ENCODE measurements at places on chromosomes 3 and 15.

- DNase-seq, result no peak
Measured at GRCh38 chr3:10379961-10380360, 59.0 kb upstream of the SEC13 start.

- DNase-seq, result no peak
Measured at GRCh38 chr3:148238421-148238821, 459.3 kb upstream of the AGTR1 start.

- no peak for DNase-seq
Measured at GRCh38 chr15:75361989-75362641, 6.3 kb downstream of the MAN2C1 start.

- DNase-seq, result no peak
Measured at GRCh38 chr3:100033903-100034471, 80.3 kb downstream of the FILIP1L start.

- DNase-seq, result no peak
Measured at GRCh38 chr15:79991826-79992225, 20.8 kb upstream of the BCL2A1 start.

GRCh38 chr15:69132977-69133861 is 27.2 kb upstream of the GLCE start:
- no peak for DNase-seq

GRCh38 chr3:191355406-191355805 is 25.1 kb upstream of the UTS2B start:
- no peak for DNase-seq

GRCh38 chr3:33521736-33522135 is 81.5 kb upstream of the UBP1 start:
- no peak for DNase-seq

GRCh38 chr15:88791637-88792036 is 11.6 kb upstream of the ACAN start:
- no peak for DNase-seq

DNA sequence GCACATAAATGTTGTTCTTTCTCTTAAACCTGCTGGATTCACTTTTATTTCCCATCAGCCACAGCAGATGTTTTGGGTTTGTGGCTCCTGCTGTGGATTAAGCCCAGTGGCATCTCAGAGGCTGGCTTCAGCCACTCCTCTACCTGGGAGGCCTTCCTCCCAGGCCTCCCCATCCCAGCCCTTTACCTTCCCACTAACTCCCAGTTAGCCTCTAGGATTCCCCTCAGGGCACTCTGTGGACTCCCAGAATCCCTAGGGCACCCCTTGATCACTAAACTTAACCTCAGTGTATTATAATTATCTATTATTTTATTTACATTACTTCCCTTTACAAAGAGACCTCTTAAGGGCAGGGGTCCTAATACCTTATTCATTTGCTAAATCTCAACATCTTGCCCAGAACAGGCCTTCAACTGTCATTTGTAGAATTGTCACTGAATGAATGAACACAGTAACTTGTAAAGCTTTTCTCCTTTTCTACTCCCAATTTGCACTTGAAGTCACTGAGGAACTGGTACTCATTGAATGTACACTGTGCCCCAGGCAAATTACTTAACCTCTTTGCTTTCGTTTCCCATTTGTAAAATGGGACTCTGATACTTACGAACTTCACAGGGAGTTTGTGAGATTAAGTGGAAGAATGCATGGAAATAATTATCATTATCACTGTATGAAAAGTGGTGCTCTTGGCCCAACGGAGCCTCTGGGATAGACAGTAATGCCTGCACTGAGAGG is 8.3 kb downstream of the CCDC13 start:
- no peak for DNase-seq

DNA sequence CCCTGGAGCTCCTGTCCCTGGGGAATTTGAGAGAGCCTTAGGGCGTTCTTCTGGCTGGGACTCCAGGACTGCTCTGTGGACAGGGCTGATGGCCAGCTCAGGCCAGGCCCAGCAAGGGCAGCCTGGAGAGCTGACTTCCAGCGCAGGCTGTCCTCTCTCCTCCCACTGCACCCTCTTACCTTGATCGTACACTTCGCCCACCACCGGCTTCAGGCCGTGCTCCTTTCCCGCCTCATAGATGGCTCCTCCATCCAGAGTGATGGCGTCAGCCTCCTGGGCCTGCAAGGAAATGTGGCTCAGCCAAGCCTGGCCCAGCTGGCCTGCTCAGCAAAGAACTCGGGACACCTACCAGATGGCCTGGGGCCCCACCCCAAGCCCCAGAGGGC is 3.1 kb downstream of the MELTF start:
- DNase-seq, result no peak

- DNase-seq, result peak; percentile 70
Measured at GRCh38 chr15:51681303-51681963, at the start of gene SCG3. SCG3 (plus strand) TSS chr15:51681503; CDS start chr15:51681756, 253 bp downstream.

DNA sequence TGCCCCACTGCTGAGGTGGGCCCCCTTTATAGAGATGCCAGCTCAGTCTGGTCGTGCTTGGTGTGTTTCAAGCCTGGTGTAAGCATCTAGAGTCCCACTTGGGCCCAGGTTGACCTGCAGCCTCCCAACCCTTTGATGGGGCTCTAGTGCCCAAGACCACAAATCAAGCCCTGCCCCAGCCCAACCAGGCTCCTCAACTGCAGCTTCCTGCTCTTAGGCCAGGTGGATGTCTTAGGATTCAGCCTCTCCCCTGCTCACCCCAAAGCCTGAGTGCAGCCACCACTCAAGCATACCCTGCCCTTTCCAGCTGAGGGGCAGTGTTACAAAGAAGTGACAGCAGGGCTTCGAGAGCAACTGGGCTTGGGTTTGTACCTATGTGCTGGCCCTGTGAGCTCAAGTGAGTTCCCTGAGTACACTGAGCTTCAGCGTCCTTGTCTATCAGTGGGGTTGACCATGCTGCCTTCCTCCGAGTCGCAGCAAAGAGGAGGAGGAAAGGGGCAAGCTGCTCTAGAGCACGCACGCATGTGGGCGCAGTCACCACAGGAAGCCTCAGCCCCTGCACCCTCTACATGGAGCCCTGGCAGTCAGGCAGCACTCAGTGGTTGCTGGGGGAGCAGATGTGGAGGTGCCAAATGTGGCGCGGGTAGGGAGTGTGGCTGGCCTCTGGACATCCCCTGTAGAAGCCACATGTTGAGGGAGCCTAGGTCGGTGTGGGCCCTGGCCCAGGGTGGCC is 120.7 kb downstream of the EEFSEC start:
- DNase-seq, result no peak

GRCh38 chr15:101482526-101483371 is 6.8 kb downstream of the PCSK6 start:
- no peak for DNase-seq

GRCh38 chr3:3110299-3110630 is at the start of gene IL5RA:
IL5RA (minus strand) TSS chr3:3110374; CDS start chr3:3104984, 5,390 bp downstream.
- no peak for DNase-seq

DNA sequence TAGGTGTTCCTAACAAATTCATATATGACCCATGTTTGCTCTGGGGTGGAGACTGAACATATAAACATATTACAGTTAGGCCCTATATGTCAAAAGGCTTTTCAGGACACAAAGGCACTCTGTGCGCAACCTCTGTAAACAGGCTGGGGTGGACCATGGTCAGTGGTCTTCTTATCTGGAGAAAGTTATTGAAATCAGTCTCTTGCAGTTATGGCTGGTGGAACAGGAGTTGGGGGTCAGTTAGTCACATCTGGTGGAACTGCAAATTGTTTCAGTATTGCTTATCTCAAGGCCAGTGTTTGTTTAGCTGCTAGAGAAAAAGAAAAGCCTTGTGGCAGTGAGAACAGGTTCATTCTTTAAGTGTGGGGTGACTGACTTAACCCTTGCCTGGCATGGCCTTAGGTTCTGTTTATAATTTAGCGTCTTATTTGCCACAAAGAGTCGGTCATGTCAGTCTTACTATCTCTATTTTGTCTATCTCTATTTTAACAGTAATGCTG is 5.9 kb upstream of the GP9 start:
- DNase-seq, result no peak

GRCh38 chr3:40855871-40856270 is 331.1 kb downstream of the ZNF621 start:
- no peak for DNase-seq

DNA sequence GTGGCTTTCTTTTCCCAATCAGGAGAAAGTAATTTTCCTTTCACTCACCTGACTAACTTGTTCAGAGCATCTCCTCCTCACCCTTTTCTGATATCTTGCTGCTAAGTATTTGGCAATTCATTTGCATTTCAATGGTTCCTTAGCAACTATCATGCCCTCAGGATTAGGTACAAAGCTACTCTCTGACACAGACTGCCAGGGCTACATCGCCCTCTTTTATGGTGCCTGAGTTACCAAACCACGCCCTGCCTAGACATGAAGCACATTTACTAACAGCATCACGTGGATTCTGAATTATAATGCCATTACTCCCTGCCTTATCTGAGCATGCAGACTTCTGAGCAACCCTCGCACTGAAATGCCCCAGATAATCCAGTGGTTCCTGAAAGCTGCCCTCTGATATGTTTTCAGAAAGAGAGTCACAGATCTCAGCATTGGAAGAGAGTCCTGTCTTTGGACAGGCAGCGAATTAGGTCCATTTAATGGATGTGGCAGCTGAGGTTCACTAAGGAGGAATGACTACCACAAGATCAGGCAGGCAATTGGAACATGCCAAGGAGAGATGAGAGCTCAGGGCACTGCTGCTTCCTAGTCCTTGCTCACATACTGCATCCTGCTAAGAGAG is 14.5 kb downstream of the EPHB1 start:
- no peak for DNase-seq

- no peak for DNase-seq
Measured at GRCh38 chr3:143590660-143591059, 257.6 kb downstream of the SLC9A9 start.

DNA sequence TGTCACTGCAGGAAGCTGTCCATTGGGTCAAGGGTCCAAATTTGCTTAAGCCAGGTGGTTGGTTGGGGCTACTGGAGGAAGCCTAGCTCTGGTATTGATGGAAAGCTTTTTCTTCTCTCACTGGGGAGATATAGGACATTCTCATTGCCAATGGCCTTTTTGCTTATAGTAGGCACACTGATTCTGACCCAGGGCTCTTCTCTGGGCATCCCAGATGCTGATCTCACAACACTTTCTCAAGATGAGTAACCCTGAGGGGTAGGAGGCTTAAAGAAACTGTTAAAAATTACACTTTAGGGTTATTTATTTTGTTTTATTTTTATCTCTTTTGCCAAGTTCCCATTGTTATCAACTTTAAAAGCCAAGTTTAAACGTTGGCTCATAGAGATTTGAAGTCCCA is 337.8 kb downstream of the LRRC3B start:
- DNase-seq, result no peak

DNA sequence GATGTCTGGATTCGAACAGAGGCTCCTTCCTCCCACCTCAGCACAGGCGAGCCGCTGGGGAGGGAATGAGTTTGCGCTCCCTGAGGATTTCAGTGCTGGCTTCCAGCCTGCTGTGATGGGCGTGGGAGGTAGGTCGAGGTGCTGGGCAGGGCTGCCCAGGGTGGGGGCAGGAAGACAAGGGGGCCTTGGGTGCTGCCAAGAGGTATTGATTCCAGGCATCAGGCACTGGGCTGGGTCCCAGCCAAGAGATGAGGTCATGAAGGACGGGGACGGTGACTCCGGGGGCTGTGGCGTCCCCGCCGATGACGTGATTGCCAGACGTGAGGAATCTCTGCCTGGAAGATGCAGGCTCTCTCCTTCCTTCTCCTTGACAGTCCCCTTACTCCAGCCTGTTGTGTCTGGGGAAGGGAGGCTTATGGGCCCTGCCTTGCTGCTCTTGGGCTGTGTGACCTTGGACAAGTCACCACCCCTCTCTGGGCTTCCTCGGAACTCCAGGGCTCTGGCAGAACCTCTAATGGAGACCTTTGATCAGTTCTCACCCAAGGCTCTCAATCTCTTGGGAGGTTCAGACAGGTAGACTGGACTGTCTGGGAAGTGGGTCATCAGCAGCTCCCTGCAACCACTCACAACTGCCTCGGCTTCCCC is 116.8 kb downstream of the FBLN2 start:
- DNase-seq, result no peak

- DNase-seq, result no peak
Measured at GRCh38 chr3:138296639-138297038, 33.0 kb downstream of the NME9 start.

GRCh38 chr3:31671976-31672375 is 139.3 kb downstream of the STT3B start:
- no peak for DNase-seq

GRCh38 chr15:42313463-42313862 is 40.2 kb upstream of the TMEM87A start:
- no peak for DNase-seq

DNA sequence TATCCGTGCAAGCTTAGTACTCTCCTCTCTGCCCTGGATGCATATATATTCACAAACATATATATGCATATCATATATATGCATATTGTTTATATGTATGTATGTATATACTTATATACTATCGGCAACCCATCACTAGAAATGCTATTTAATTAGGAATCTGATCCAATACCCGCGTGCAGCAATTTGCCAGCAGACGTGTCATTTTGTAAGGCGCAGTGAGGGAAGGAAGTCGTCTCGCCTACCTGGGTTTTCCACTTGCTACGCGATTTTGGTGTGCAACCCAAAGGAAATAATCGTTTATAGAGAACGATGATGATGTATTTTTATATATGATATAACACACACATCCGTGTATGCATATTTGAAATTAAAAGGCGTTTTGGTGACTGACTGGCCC is 5.6 kb upstream of the FEZF2 start:
- no peak for DNase-seq

DNA sequence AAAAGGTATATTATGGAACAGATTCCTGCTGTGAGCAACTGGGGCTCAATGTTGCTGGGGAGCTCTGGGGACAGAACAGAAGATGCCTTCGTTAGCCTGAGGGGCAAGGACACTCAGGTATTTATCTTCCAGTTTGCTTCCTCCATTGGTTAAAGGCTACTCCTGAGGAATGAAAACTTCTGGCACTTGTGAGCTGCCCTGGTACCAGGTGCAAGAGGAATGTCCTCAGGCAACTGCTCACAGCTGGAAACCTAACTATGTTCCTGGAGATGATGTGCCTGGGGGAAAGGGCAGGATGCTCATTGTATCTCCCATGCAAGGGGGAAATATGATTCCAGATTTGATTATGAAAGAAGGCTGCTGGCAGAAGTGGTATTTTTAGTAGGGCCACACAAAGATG is 54.0 kb upstream of the BBX start:
- no peak for DNase-seq
